ENCODE measurements at places on chromosomes 2 and 18.
A peak's percentile ranks its signal among the peaks of the same experiment; 100 is the strongest.

- DNase-seq: no peak
Measured at GRCh38 chr2:26529406-26530239, 51.7 kb upstream of the OTOF start.

DNA sequence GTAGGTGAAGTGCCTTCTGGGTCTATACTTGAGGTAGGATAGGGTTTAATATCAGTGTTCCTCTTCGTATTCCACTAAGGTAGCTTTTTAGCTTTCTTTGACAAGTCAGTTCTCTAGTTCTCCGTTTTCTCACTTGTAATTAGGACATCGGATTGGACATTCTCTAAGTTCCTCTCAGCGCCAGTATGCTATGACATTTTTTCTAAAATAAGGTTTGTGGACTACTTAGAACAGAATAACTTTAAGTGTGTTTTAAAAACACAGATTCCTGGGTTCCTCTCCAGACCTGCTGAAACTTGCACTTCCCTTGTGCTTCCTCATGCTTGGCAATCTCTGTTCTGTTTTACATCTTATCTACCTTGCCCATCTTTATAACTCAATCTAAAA is 69.3 kb upstream of the YWHAQ start:
- DNase-seq: no peak

DNA sequence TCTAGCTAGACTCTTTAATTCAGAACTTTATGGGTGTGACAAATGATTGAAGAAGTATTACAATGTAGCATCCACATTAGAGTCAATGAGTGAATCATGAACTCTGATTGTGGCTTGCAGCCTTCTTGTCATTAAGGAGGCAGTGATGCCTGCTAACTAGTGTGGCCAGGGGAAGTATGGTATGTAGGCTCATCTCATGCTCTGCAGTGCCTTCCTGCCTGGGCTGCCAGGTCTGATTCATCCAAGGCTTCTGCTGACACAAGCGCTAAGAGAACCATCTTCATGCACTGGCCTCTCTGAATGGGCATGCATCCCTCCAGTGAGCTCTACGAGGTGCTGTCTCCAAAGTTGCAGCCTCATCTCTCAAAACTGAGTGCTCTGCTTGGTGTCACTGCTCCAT is 144.3 kb downstream of the MTCL1 start:
- DNase-seq: no peak

GRCh38 chr2:109393662-109393972 is 220.1 kb downstream of the SEPTIN10 start:
- no peak for DNase-seq

DNA sequence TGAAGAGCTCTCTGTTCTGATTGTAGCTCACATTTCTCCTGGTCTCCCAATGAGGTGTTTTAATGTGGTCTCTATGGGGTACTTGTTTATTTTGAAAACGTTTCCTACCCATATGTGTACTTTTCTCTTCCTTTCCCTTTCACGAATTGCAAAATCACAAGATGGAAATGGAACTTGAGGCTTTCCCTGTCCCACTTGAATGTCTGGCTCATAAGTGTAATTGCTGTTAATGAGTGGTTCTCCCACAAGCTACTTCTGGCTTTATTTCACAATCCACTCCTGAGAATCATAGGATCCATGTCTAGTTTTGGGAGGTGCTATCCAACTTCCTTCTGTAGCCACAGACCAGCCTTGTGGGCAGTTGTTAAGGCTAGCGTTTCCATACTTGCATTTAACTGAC is 81.1 kb upstream of the CAVIN2 start:
- DNase-seq: no peak

DNA sequence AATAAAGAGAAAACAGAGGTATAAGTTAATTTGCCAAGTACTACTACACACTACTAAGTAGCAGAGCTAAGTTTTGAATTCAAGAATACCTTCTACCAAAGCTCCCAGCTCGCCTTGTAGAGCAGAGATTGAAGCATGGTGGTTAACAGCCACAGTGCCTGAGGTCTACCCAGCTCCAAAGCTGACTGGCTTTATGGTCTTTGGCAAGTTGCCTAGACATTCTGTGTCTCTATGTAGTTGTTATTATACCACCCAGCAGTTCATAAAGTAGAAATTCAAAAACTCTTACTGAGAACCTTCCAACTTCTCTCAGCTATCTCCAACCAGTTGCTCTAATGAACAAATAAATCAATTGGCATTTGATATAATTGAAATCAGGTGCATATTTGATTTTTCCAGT is 87.8 kb downstream of the PDE11A start:
- DNase-seq: no peak

GRCh38 chr2:55782528-55783173 is 89.0 kb upstream of the PNPT1 start:
- DNase-seq: no peak

- no peak for DNase-seq
Measured at GRCh38 chr2:174166261-174166660, 82.1 kb downstream of the OLA1 start.

DNA sequence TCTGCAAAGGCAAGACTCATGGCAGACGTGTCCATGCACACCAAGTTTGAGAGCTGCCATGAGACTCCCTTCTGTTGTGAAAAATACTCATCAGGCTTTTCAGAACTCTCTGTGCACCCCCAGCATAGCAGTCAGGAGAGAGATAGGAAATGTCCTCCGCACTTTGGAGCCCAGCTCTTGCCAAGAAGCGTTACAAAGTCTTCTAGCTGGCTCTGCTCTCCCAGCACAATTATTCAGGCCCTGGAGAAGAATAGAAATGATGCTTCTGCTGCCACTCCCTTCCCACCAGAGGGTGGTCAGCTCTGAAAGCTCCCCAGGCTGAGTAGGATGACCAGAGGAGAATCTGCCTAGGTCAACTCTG is 594.4 kb upstream of the ID2 start:
- no peak for DNase-seq

DNA sequence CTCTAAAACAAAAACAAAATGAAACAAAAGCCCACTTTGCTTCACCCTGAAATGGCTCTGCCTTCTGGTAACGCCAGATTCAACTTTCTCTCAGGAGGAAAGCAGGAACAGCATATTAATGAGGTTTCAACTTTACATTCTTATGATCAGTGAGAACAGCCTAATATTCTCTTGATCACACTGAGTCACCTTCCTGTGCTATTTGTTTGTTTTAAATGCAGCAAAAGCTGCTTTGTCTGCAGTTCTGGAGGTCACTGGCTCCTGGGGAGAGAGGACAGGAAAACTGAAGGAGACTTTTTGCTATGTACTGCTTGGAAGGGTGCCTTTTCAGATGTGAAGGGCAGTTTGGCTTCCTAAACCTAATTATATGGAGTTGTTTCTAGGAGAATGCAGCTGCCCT is 48.1 kb downstream of the MAIP1 start:
- no peak for DNase-seq

DNA sequence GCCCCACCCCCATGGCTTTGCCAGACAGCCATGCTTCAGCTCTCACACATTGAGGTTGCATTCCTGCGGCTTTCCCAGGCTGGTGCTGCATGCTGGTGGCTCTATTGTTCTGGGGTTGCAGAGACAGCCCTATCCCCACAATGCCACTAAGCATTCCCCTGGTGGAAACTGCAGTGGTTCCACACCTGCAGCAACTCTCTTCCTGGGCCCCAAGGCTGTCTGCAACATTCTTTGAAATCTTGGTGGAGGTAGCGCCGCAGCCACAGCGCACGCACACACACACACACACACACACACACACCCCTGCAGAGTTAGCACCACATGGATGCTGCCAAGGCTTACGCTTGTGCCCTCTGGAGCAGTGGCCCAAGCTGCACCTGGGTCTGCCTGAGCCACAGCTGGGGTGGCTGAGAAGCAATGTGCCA is 21.4 kb downstream of the SFXN5 start:
- DNase-seq: no peak

- no peak for DNase-seq
Measured at GRCh38 chr2:231532756-231533035, 2.5 kb upstream of the NMUR1 start.

GRCh38 chr2:6342273-6342920 is 523.3 kb downstream of the CMPK2 start:
- DNase-seq: no peak

DNA sequence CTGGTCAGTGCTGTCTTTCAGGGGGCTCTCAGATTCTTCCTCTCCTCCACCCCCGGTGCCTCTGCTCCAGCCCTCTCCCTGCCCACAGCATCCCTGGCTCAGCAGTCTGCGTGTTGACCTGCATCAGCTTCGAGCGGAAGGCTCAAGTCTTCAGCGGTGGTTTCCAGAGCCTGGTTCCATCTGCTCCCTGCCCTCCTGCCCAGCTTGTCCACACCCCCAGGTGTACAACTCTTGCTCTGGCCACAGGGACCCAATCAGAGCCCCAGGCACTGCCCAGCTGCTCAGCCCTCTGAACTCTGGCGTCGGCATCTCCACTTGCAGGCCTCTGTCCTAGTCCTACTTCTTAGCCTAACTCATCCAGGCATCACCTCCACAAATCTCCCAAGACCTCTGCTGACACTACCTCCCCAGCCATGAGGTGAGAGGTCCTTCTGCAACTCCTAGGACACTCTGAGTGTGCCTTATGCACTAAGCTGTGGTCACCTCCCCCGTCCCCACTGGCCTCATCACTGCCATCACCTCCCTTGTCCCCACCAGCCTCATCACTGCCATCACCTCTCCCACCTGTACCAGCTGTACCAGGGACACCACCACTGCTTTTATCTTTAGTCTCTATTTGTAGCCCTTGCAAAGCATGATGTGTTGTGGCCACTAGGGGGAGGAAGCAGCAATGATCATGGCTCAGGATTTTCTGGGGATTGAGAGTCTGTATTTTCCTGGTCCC is 60.9 kb downstream of the EDAR start:
- no peak for DNase-seq

GRCh38 chr2:232273903-232274643 is 104.5 kb upstream of the ALPP start:
- no peak for DNase-seq

- no peak for DNase-seq
Measured at GRCh38 chr18:49973592-49973991, 160.3 kb upstream of the ACAA2 start.

GRCh38 chr18:24231773-24232735 is 93.2 kb downstream of the CABYR start:
- no peak for DNase-seq

- DNase-seq: no peak
Measured at GRCh38 chr2:115297056-115297455, 854.6 kb downstream of the DPP10 start.

- no peak for DNase-seq
Measured at GRCh38 chr18:33584548-33585430, 6.8 kb downstream of the ASXL3 start.

DNA sequence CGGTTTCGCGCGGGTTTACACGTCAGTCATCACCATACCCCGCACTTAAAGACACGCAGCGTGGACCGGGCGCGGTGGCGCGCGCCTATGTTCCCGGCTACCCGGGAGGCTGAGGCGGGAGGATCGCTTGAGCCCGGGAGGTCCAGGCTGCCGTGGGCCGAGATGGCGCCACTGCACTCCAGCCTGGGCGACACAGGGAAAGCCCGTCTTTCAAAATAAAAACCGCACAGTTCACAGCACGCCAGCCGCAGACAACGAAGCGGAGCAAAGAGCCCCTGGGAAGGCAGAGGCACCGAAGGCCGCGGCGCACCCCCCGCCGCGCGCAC is 328 bp downstream of the DTYMK start:
- DNase-seq: peak; percentile 1

- no peak for DNase-seq
Measured at GRCh38 chr2:151862700-151863099, 34.5 kb upstream of the ARL5A start.

GRCh38 chr18:63098018-63098981 is 221.3 kb downstream of the BCL2 start:
- no peak for DNase-seq

DNA sequence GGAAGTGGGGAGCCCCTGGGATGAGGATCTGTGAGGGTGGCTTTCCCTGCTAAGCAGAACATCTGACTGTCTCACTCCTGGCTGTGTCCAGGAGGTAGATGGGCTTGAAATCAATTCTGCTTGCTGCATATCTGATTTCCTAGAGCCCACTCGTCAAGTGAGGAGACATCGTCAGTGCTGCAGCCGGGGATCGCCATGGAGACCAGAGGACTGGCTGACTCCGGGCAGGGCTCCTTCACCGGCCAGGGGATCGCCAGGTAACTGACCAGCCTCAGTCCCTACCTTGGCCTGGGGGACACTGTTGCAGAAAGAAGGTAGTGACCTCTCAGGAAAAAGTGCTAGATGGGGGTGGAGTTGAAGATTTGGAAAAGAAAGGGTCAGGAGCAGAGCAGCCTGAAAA is 31.3 kb downstream of the CNGA3 start:
- no peak for DNase-seq

- no peak for DNase-seq
Measured at GRCh38 chr2:14634182-14634488, 1.6 kb downstream of the LRATD1 start.

DNA sequence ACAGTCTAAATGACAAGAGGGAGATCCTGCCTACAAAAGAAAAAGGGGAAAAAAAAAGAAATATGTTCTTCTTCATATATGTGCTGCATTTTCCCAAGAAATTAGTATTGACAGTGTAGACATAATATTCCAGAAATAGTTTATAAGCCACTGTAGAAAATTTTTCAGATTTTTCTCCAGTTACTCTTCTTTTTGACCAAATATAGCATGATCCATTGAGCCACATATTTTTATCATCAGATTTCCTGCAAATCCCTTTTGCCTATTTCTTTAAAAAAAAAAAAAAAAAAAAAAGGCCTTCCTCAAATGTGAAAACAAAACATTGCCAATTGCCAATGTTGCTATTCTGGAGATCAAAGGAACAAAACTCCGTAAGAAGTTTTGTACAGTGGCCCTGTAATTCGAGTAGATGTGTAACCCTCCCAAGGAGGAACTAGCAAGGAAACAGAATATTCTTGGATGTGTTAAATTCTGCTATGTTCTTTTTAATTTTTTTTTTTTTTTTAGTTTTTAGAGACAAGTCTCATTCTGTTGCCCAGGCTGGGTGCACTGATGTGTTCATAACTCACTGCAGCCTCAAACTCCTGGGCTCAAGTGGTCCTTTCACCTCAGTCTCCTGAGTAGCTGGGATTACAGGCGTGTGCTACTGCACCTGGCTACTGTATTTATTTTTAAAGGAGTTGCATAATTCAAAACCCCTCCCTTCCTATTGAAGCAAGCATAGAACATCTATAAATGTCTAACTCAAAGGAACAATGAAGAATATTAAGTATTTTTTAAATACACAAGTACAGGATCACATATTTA is 12.5 kb upstream of the CABYR start:
- peak; percentile 6 for DNase-seq

DNA sequence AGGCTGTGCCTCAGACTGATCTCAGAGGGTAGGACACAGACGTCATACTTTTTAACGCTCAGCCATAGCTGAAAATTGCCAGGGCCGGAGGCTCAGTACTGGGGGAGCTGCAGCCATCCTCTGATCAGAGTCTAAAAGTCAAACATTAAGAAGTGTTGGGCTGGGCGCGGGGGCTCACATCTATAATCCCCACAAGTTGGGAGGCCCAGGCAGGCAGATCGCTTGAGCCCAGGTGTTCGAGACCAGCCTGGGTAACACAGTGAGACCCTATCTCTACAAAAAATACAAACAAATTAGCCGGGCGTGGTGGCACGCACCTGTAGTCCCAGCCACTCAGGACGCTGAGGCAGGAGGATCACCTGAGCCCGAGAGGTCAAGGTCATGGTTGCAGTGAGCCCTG is 48.8 kb downstream of the FAM178B start:
- DNase-seq: no peak
